ENCODE measurements at places on chromosomes 2 and 18.

- DNase-seq, result no peak
These were observed 44.8 kb downstream of the CHMP3 start for GRCh38 chr2:86518481-86518880.

GRCh38 chr18:74289137-74289536, 2.6 kb downstream of the CYB5A start:
- no peak for DNase-seq

GRCh38 chr2:189492451-189492850, 51.2 kb downstream of the WDR75 start:
- DNase-seq, result no peak

- DNase-seq, result no peak
These were observed 17.7 kb downstream of the BCL11A start for GRCh38 chr2:60535685-60536312.

DNA sequence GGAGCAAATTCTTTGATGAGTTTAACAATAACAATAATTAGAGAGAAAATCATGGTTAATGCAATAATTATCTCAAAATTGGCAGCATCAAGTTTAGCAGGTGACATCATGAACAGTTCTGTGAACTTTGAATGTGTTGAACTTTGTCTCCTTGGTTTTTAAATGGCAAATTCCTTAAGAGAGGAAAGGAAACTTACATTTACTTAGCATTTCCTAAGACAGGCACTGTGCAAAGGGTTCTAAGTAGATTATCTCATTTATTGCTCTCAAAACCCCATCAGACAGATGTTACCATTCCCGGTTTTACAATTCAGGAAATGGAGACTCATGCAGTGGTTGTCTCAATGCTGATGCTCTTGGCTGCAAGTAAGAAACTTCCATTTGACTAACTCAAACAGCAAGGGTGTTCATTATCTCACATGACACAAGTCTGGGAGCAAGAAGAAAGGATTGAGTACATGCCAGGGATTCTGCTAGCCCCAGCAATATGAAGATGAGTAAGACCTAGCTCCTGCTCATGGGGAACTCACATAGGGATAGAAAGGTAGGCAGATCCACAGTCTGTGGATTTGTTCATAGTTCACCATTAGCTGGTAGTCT, 81.3 kb upstream of the ITGA6 start:
- no peak for DNase-seq

DNA sequence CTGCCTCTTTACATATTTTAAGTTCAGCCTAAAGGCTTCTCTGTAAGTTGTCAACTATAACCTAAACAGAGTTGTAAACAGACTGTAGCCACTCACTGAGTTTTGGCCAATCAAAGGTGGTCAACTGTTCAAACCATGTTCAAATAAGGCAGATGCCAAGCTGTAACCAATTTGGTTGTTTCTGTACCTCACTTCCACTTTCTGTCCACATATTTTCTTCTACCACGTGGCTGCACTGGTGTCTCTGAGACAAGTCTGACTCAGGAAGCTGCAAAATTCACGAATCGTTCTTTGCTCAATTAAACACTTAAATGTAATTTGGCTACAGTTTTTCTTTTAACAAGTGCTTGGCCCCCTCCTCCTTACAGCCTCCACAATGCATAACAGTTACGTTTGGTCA, 555.2 kb downstream of the CNTNAP5 start:
- DNase-seq, result no peak

GRCh38 chr2:3563521-3563976, 5.4 kb upstream of the RNASEH1 start:
- no peak for DNase-seq

DNA sequence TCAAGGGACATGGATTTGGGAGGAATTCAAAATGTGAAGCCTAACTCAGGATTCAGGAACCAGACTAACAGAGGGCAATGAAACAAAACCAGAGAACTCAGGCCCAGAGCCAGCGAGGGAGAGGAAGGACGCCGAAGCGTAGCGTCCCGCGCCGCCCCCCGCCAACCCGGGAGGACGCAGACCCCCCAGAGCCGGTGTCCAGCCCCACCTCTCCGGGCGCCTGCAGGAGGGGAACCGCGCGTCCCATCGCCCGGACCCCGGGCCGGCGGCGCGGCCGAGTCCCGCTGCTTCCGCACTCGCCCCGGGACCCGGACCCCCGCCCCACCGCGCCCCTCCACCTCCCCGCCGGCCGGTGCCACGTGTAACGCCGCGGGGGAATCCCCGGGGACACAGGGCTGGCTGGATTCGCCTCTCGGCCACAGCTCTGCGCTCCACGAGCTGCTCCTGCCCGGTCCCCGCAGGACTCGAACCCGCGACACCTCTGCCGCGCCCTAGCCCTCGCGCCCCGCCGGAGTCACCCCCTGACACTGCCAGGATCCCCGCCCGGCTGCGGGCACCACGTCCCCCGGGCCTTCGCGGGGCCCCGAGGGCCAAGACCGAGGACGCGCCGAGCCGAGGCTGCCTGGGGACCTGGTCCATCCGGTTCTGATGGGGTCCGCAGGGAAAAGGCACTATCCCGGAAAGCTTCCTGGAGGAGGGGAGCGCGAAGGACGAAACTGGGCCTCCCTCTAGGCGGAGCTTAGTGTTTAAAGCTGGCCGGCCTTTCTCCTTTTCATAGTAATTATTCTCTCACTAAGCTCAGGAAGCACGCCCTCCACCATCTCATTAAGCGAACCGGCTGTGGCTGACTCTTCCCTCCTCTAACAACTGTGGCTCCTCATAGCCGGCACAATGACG, 40.4 kb upstream of the FAM124B start:
- DNase-seq, result no peak

DNA sequence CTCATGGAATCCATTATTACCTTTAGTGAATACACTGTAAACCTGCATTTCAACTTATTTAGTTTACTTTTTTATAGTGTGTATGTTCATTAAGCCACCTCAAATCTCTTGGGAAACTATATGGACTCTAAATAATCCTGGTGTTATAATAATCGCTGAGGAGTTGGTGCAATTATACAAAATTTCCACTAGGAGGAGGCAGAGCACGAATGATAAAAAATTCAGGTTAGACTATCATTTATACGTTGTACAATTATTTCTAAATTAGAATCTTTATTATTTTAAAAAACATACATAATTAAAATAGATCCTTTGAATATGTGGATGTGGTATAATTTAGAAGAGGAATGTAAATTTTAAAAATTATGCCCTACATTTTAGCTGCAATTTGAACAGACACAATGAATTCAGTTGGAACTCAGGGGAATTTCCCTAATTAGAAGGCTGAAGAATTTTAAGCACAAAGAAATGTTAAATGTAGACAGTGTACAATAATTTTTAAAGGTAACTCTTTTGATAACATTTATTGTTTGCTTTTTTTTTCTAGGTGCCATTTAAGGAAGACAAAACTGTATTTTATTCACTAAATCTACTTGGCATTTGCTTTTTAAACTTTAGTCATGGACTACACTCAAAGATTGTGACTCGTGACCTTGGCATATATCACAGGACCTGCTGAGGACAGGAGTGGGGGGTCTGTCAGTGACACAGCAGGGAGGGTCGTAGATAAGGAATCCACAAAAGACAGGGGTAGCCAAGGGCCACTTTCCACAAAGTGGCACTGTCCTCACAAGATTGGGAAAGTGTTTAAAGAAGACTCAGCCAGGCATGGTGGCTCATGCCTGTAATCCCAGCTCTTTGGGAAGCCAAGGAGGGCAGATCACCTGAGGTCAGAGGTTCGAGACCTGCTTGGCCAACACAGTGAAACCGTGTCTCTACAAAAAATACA, 45.5 kb downstream of the RAB12 start:
- no peak for DNase-seq

- no peak for DNase-seq
These were observed 167.0 kb upstream of the HAAO start for GRCh38 chr2:42959234-42960001.

GRCh38 chr2:241701399-241702154, at the start of gene ING5:
ING5 (plus strand) TSS chr2:241702039; CDS start chr2:241702066, 27 bp downstream.
- DNase-seq, result peak; percentile 9
